ENCODE measurements at places on chromosomes 6 and 20.
A peak's percentile ranks its signal among the peaks of the same experiment; 100 is the strongest.

- ATAC-seq = no peak
These were observed 90.5 kb downstream of the GPX5 start for GRCh38 chr6:28615955-28616747.

DNA sequence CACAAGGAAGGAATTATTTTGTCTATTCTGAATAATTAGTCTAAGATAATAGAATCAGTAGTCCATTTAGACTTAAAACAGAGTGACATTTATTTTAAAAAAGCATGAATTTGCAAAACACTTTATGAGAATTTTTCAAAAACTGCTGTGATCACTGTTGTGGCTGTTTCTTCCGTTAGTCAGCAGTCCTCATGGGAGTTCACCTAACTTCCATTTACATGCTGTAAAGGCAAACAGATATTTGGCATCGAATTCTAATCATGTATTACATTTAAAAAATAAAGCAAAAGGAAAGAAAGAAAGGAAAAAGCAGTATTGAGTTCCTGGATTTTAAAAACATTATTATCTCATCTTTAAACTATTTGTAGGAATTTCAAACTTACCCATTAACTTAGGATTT lies 111.8 kb downstream of the MTHFD1L start:
- ATAC-seq = no peak

- peak; percentile 70 for ATAC-seq
These were observed 1.1 kb downstream of the ABRACL start for GRCh38 chr6:139029470-139030227.

- ATAC-seq = no peak
These were observed 4.8 kb upstream of the ADGB start for GRCh38 chr6:146593986-146594385.

- no peak for ATAC-seq
These were observed 67.9 kb downstream of the GMPR start for GRCh38 chr6:16306334-16306733.

DNA sequence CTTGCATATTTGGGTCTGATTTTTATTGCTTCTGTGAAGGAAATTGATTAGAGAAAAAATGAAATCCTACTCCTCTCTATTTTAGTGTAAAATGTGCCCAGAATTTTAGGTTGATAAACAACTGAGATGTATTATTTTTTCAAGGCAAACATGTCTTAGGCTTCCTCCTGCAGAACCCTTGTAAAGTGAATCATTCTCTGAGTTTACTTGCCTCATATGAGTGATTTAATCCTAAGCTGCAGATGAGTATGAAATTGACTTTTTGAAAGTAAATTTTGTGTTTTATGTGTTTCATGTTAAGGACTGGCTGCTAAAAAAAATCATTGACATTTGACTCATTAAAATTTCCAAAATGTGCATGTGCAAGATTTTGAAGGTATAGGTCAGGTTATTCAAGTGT lies 138.5 kb upstream of the PHACTR1 start:
- no peak for ATAC-seq

DNA sequence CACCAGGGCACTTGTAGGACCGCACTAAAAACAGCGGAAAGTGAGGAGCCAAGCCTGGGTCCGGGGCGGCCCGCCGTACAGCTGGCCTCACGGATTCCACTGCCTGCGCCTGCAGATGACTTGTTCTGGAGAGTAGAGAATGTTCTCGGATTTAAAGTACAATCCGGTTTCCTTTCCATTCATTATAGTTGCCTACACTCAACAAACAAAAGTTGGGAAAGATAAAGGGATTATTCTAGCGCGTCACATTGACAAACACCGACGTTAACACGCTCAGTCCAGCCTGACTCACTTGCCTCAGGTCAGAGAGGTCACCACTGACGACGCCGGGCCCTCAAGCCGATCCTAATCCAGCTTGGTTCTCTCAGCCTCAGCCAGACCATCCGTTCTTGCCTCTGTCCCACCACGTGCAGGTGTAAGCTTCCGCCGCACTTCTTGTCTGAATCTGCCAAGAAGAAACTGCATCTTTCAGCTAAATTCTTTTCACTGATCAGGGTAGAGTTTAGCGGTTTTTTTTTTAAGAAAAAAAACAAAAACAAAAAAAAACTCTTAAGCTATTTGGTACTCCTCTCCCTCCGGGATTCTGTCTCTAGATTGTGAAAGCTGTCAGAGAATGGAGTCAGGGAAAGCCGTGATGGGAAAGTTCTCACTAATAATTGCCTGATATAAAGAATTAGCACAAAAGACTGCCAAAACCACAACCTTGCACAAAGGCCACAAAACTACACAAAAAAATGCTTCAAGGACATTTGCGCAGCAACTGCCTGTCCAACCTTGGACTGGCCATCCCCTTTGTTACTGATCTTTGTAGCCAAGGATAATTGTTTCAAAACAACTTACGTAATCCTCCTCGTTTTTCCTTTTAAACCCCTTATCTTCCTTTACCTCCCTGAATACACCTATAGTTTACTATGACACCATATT lies 1.1 kb upstream of the PHF10 start:
- ATAC-seq = peak; percentile 67

DNA sequence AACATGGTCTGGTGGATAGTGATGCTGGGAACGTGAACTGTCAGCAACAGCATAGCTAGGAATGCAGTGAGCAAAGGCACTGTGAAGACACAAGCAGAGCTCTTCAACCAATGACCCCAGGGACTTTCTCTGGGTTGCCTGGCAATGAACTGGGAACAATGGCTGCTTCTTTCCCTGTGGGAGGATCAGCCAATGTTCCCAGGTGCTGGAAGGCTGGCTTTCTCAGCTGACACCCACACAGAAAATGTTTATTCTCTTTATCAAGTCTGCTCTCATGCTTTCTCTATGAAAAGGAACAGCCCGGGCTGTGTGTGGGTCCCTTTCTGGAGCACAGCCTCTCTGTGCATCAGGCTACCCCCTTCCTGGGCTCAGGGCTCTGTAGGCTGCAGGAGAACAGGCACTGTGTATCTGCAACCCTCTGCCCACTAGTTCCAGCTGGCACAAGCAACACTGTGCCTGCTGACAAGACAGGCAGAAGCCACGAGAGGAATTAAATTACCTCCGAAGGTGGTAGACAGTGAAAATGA lies 54.2 kb downstream of the HFE start:
- ATAC-seq = no peak

DNA sequence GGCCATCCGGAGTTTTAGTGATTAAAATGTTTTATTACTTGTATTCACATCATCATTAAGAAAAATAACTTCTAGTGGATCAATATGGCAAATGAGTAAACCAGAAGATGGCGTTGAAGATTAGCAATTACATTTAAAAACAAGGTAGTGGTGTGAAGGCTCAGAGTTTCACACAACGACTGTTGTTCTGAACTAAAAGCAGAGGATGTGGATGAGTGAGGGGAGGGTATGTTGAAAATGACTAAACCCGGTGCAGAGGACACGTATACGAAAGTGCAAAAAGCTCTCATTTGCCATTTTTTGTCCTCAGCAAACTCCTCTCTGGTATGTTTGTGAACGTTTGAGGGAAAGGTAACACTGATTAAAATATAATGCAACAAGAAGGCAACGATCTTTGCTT lies 1.9 kb upstream of the IRF4 start:
- no peak for ATAC-seq

DNA sequence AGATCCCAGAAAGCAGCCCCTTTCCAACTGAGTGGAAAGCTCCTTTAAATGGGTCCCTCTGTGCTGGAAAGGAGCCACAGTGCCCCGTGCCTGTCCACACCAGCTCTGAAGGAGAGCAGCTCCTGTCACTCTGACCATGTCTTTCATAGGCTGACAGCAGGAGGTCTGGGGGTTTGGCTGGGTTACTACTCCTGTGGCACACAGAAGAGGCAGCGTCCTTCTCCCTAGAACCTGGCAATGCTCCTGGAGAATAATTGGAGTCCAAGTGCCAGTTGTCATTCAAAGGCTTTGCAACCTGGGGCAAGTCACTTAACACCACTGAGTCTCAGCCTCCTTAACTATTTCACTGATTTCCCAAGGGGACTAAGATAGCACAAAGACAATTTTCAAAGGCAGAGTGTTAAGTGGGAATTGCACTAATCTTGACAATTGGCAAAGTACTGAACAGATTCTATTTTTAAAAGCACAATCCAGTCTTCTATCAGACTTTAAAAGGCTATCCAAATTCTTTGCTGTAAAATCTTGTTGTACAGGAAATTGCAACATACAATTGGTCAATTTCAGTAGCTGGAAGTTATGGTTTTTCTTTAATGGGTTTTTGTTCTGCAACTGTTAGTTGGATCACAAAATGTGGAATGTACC lies 457.2 kb downstream of the KIF16B start:
- ATAC-seq = no peak

- no peak for ATAC-seq
These were observed 83.6 kb upstream of the CCDC167 start for GRCh38 chr6:37583261-37583660.

GRCh38 chr6:126698732-126699240 lies 358.9 kb downstream of the CENPW start:
- ATAC-seq = no peak

DNA sequence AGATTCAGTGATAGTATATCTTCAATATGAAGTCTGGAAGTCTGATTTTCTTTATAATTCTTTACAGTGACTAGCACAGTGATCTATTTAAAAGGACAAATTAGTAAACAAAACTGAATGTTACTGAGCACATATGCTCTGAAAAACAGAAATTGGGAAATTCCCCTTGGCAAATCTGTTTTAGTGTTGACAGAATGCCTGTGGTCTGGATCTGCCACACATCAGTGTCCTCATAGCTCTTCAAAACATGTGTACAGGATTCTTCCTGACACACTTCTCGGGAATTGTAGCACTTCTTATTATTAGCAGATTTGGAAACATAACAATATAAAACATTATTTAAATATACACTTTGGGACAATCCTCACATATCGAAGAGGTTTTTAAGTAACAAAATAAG lies 354.3 kb downstream of the COL12A1 start:
- ATAC-seq = no peak

DNA sequence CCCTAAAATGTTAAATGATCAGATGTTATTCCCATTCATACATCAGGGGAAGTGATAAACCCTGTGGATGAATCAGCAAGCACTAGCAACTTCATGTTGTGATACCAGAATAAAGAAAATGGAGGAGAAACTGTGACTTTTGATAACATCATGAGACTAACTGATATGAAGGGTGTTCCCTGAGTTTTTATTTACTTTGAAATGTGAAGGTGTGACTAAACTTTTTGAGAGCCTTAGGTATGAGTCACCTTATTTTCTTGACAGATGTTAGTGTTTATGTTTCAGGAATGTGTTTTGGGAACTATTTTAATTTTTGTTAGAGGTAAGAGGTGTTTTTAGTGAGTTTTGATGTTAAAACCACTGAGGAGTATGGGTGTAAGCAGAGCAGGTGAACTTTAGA lies 4.4 kb downstream of the PARD6B start:
- ATAC-seq = no peak

- ATAC-seq = no peak
These were observed 40.8 kb upstream of the TMEM244 start for GRCh38 chr6:129901910-129902309.

- ATAC-seq = no peak
These were observed 143.7 kb downstream of the SYNDIG1 start for GRCh38 chr20:24612799-24613775.

DNA sequence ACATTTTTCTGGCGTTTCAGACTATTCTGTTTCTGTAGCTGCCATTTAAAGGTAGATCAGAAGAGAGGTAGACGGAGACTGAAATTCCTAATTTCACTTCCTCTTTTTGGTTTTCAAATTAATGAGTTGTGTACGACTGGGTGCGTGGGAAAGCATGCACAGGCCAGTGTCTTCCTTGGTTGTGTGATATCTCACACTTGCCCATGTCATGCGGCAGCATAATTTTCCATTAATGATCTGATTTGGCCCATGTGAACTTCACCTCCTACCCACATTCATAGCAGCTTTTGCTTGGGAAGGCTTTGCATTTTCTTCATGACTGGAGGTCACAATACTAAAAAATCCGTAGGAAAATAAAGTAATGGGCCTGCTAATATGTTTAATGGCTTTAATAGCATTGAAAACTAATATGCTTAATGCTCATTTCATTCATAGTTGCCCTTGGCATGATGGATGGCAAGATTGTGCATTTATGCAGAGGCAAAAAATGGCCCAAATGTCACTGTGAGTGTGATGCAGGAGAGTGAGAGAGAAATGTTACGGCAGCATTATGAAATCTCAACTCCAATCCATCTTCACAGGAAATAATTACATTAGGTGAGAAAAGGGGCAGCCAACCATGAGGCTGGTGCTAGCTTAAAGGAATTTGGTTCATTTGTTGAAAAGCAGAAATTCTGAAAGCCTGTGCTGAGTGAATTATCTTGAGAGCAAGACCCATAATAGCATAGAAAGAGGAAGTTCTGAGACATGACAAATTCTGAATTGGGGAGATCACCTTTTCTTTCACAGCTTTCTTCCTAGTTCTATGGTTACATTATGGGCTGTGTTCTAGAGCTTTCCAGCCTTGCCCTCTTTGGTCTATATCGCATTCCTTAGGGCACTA lies 69.0 kb upstream of the UST start:
- no peak for ATAC-seq

GRCh38 chr6:108730635-108731515 lies 117.3 kb upstream of the ARMC2 start:
- no peak for ATAC-seq

- no peak for ATAC-seq
These were observed at the start of gene TMEM151B for GRCh38 chr6:44269921-44270525. TSS of gene TMEM151B (plus strand) at chr6:44270450. CDS start at chr6:44270743, 293 bp downstream.

DNA sequence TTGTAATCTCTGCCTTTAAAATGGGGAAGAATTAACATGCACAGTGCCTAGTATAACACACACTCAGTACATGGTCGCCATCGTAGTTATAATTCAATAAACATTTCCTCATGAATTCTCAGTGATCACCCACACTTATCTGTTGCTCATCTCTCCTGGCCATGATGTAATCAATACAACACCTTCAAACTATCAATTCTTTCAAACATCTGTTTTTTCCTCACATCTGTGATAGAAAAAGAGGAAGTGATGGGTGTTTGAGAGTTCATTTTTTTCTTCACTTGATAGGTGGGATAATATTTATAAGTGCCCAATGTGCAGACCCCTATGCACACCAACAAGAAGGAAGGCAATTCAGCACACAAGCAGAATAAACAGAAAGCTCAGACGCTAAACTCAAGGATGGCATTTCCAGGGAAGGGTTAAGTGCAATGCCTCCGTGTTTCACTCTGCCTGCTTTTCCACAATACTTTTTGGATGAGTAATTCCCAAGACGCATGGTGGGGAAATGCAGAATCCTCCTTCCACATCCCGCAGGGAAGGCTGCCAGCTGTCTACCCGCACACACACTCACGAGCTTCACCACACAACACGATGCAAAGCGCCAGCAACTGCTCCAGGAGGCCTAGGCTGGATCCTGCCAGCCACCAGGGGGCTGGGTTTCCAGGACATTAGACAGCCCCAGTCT lies 100.3 kb downstream of the GMPR start:
- peak; percentile 61 for ATAC-seq

DNA sequence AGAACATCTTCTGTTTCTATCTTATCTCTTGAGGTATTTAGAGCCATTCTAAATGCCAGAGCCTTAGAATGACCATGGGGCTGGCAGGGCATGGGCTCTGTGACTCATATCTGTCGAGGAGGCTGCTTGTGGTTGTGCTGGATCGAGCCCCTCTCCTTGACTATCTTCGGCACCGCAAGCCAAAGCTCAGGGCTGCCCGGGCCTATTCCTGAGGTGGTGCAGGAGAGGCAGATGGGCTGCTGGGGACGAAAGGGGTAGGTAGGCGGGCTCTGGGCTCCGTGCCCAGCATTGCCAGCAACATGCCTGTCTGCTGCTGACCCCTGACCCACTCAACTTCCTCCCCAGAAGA lies 89.9 kb downstream of the NOL4L start:
- ATAC-seq = no peak

GRCh38 chr6:43455531-43456428 lies at the start of gene DLK2:
TSS of gene DLK2 (minus strand) at chr6:43455548. CDS start at chr6:43454825, 723 bp downstream.
- ATAC-seq = no peak
